ENCODE measurements at places on chromosomes 11 and 22.

- DNase-seq: no peak
These were observed 45.8 kb upstream of the NOX4 start for GRCh38 chr11:89536926-89537325.

GRCh38 chr22:41822317-41823057 lies 10.4 kb upstream of the SREBF2 start:
- DNase-seq: no peak

DNA sequence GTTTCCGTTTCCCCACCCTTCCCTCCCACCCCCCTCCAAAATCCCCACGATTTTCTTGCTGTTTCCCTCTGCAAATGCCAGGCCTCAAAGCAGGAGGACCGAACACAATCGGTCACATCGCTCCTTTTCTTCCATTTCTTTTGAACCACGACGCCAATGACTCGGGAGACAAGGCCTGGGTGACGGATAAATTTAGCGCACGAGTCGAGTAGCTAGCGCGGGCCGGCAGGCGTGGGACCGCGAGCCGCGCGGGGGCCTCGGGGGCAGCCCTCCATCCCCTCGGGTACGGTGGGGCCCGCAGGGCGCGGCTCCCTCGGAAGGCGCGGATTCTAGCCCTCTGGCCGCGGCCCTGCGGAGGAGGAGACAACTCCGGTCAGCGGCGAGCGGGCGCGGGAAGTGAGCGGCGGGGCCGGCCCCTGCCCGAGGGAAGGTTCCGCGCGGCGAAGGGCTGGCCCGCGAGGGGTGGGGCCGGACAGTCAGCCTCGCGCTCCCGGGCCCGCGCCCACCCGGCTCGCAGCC lies 414 bp downstream of the JOSD1 start:
- DNase-seq: peak; percentile 81

GRCh38 chr11:102793677-102794290 lies 4.2 kb downstream of the MMP1 start:
- DNase-seq: no peak

DNA sequence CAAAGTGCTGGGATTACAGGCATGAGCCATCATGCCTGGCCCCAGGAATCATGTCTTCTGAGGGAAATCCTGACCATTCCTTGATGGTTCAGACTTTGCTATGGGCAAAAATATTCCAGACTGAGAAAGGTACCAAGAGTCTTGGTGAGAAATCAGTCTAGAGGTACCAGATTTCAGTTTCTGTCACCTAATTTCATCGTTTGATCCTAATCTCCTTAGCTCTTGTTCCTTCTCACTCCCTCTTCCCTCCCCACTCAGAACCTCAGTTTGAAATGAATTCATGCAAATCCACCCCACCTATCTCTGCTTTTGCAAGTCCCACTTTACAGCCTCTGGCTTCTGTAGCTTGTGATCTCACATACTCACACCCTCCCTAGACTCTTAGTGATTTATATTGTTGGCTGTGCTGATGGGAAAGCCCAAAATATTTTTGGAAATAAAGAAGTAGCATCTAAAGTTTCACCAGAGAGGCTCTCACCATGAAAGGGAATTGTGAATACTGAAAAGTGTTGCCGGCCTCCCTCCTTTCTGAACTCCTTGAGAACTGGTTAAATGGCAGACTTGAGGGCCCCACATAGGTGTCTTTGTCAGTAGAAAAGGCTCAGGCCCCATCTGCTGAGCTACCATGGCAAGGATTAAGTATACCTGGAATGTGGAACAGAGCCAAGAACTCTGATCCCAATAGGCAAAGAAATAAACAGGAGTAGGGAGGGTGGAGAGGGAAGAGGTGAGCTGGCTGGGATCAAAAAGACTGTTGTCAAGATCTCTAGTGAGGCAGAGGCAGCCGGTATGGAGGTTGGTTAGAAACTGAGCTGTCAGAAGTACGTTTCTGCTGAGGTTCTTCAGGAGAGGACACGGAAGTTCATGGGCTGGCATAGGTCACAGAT lies 190.5 kb upstream of the MTMR2 start:
- no peak for DNase-seq

DNA sequence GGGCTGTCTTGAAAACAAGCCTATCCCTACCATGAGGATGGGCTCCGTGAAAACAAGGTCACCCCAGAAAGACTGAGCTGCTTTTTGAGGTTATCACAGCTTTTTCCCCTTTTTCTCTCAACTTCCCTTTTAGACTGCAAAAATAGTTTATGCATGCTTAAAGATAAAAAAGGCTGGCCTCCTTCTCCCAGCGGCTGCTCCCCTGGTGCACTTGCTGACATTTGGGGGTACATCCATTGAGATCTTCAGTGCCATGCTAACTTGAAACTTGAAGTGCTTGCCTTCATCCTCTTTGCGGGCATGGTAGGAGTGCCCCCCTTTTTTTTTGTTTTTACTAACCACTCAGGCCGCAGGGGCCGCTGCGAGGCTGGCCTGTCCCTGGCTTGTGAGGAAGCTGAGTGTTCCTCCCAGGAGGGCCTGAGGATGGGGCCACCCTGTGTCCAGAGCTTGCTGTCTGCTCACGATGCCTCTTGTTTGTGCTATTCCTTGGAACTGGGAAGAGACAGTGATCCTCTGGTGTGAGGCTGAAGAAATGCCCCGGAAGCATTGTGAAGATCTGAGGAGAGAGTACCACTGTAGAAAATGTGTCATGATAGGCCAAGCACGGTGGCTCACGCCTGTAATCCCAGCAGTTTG lies 2.2 kb downstream of the TANGO2 start:
- no peak for DNase-seq

DNA sequence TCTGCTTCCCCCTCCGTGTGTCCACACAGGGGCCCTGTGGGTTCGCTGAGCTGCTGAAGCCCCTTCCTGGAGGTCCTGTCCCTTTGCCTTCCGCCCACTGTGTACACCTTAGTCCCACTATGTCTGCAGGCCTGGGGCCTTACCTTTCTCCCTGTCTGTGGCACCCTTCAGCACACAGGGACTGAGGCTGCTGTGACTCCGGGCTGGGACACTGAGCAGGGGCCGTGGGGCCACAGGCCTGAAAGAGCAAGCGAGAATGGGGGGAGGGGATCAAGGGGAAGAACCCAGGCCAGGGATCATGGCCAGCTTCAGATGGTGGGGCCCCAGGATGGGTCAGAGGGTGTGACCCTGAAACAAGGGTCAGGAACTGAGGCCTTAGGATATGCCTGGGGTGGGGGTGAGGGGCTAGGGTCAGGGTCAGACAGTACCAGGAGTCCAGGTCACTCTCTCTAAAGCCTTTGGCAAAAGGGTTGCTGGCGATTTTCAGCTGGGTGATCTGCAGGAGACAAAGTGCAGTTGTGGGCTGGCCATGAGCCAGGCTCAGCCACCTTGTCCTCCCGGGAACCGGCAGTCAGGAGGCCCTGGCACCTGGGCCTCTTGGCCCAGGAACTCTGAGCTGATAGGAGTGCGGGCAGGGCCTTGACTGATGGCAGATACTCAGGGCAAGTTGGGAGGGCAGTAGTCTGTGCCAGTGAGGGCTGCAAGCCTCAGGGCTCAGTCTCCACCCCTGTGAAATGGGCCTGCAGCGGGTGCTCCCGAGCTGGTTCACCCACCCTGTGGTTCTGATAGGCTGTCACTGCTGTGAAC lies 2.6 kb upstream of the NUDT8 start:
- DNase-seq: no peak

- DNase-seq: no peak
These were observed 112.5 kb upstream of the CD82 start for GRCh38 chr11:44452827-44453572.

DNA sequence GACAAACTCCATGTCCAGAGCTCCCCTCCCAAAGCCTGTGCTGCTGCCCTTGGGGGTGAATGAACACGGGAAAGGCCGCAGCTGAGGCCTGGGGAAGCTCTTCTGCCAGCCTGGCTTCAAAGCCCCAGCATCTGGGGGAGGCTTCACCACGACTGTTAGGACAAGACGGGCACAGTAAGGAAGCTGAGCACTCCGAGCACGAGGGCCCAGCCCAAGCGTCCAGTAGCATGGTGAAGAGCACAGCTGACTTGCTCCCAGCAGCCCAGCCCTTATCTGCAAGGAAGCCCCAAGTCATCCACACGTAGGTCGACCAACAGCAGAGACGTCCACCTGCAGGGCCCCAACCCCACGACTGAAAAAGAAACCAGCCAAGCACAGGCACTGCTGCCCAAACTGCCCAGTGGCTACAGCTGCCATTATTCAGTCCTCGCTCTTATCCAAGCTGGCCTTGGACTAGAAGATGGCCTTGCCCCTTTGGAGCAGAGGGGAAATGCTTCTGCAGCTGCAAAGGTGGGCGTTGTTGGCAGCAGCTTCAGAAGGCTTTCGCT lies 62.5 kb downstream of the SHANK2 start:
- peak; percentile 30 for DNase-seq

- no peak for DNase-seq
These were observed 198.4 kb downstream of the SBF2 start for GRCh38 chr11:10095412-10096208.

DNA sequence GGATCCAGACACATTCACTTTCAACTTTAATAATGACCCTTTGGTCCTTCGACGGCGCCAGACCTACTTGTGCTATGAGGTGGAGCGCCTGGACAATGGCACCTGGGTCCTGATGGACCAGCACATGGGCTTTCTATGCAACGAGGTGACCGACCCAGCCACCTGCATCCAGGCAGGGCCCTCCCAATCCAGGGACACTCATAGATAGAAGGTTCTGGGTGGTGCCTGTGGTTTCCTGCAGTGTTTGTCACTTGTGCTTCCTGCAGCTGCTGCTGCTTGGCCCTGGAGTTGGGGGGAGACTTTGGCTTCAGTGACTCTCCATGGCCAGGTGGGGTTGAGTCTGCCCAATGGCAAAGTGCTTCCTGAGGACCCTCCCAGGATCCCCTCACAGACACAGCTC lies 7.3 kb downstream of the APOBEC3B start:
- DNase-seq: no peak

DNA sequence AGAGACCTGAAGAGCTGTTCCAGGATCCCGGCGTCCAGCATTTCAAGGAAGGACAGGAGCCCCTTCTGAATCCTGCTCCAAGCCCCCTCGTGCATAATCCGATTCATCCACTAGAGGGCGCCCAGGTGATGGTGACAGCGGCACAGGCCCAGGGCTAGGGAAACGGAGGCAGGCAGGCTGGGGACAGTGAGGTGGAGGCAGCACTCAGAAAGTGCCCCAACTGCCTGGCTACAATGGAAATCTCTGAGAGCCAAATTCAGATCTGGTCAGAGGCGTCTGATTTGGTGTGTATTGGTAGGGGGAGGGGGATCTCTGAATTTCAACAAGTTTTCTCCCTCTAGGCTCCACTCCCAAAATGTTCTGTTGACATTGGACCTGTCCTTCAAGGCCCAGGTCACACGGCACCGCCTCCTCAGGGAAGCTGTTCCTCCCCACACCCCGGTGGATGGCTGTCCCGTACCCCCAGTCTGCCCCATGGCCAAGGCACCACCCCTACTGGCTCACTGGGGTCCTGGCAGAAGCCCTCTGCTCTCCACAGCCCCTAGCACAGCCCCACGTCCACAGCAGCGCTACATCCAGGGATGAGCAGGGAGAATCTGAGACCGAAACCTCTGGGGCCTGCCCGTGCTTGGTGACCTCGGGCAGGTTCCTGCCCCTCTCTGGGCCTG lies 142.9 kb downstream of the CRYBB2 start:
- peak; percentile 58 for DNase-seq

- DNase-seq: peak; percentile 90
These were observed 525 bp downstream of the DGCR2 start for GRCh38 chr22:19121631-19122142.

GRCh38 chr11:35802221-35802620 lies 139.6 kb downstream of the TRIM44 start:
- no peak for DNase-seq

DNA sequence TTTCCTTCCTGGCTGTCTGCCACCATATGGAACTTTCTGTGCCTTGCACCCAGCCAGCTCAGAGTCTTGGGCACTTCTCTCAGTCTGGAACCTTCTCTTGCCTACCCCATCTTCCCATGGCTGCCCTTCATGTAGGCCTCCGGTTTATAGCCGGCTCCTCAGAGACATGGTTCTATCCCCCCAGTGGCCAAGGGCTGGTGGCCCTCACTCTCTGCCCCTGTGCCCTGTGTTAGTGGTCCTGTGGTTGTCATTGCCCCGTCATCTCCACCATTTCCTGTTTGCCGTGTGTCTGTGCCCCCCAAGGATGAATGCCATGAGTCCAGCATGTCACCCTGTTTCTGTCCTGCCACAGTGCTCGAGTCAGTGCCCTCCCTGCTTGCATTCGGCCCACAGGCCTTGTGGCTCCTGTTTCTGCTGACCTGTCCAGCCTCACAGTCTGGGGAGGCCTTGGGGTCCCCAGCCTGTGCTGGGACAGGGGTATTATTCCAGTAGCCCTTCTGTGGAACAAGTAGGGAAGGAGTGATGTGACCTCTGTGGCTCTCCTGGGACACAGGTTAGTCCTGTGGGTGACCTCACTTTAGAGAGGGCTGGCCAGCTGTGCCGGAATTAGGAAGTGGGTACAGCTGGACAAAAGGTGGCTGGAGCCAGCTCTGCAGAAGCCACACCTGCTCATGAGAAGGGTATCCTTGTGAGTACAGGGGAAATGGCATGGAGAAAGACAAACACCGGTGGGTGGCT lies 30.7 kb downstream of the ST3GAL4 start:
- peak; percentile 19 for DNase-seq

DNA sequence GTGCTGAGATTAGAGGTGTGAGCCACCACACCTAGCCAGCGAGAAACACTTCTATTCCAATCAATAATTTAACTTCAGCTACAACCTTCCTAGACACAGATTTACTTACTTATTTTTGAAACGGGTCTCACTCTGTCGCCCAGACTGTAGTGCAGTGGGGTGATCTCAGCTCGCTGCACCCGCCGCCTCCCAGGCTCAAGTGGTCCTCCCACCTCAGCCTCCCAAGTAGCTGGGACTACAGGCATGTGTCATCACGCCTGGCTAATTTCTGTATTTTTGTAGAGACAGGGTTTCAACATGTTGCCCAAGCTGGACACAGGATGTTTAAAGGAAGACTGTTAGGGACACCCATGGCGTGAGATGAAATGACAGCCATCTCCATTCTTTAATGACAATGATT lies 61.3 kb downstream of the MICAL3 start:
- DNase-seq: no peak

GRCh38 chr11:40647295-40647694 lies 812.2 kb downstream of the LRRC4C start:
- DNase-seq: no peak

GRCh38 chr11:100682247-100682969 lies 4.7 kb upstream of the ARHGAP42 start:
- DNase-seq: no peak

GRCh38 chr22:40534379-40535188 lies 101.9 kb downstream of the MRTFA start:
- DNase-seq: no peak

- no peak for DNase-seq
These were observed 227.5 kb downstream of the ADAMTS15 start for GRCh38 chr11:130675917-130676316.

- no peak for DNase-seq
These were observed 76.6 kb downstream of the MYO18B start for GRCh38 chr22:25818541-25818940.

GRCh38 chr11:116598556-116598955 lies 174.2 kb downstream of the BUD13 start:
- no peak for DNase-seq

DNA sequence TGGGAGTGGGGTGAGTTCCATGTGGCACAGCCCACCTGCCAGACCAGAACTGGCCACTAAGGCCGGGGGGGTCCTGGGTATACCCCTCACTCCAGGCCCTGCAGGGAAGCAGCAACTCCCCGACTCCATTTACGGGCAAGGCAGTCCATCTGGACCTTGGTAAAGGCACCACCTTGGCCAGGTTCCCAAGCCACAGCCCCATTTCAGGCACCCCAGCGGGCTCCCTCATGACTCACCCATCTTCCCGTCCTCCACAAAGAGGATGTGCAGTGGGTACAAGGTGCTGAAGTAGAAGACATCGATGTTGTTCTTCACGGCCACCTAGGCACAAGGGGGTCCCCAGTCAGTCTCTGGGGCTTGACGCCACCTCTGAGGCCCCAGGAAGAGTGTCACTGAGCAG lies 15.7 kb upstream of the RASL10A start:
- no peak for DNase-seq

All from psoas muscle (tissue), 8 donors.